NCI-H524 (cell line): ENCODE measurements at places on chromosomes 2 and 18.

- no peak for DNase-seq
These were observed 35.6 kb downstream of the BMP10 start for GRCh38 chr2:68835621-68836020.

DNA sequence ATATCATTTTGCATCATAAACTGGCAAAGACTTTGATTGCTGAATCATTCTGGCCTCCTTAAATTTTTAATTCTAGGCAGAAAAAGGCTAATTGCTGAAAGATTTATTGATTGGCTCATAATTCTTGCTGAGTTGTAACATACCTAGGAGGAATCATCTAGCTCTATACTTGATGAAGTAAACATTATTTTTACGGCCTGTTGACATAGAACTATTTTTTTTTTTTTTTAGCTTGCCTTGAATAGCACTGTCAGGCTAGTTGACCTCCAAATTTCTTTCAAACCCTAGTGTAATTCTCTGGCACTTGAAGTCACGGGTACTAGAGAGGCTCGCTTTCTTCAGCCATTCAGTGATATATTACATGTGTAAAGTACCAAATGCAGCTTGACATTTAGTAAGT lies 2.8 kb downstream of the SERPINB12 start:
- no peak for DNase-seq

- DNase-seq = no peak
These were observed 102.9 kb upstream of the TGFA start for GRCh38 chr2:70656421-70657010.

DNA sequence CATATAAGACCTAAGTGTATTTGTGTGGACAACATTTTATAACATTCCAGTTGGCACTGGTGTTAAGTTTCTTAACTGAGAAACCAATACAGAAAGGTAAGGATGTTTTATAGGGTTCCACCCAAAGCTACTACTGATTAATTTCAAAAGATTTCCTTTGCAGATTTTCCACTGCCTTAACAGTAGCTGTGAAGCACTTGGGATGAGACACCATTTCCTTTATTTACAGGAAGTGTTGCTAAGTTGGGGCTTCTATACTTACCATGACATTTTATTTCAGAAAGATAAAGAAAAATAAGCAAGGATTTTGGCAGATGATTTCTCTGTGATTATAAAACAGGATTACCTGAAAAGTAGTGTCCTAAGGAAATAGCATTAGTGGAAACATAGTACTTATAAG lies 234.3 kb downstream of the CALCRL start:
- no peak for DNase-seq

DNA sequence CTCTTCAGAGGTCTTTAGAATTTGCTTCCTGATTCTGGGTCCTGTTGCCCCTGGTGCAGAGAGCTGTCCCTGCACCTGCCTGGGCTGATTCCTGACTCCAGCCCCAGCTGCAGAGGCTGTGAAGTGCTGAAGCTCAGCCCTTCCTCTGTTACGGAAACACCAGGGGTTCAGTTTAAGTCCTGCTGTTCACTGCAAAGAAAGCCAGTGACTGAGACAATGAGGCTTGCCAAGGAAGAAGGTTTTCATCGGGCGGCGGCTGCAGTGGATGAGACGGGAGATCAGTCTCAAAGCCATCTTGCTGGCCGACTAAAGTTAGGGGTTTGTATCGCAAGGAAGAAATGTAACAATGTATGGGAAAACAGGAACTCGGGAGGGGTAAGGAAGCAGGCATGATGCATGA lies 142.4 kb upstream of the ZNF236 start:
- DNase-seq = no peak

GRCh38 chr2:65300761-65301711 lies 73.4 kb downstream of the ACTR2 start:
- DNase-seq = no peak

- DNase-seq = no peak
These were observed 141.0 kb upstream of the EPC2 start for GRCh38 chr2:148503516-148503915.

DNA sequence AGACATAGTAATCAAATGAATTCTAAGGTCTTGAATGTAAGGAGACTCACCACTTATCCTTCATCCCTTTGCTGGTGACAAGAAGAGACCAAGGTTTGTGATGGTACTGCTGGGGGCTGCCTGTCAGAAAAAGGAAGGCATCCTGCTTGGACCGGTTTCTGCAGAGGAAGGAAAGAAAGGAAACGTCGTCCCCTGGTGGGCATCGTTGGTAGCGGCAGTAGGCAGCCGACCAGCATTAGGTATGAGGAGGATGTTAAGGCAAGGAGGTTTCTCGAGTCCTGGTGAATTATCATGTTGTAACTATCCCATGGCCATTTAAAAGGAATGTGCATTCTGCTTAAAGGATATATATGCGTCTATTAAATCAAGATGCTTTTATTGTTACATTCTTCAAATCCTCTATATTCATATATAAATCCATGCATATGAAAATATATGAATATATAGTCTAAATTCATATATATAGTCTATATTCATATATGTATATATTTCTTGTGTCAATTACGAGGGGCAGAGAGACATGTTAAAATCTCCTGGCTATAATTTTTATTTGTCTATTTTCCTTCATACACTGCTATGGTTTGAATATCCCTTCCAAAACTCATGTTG lies 94.4 kb upstream of the TGFA start:
- DNase-seq = peak; percentile 71

- DNase-seq = no peak
These were observed 41.2 kb upstream of the HS6ST1 start for GRCh38 chr2:128359841-128360240.

- DNase-seq = no peak
These were observed 204.0 kb upstream of the ID2 start for GRCh38 chr2:8477552-8478470.

DNA sequence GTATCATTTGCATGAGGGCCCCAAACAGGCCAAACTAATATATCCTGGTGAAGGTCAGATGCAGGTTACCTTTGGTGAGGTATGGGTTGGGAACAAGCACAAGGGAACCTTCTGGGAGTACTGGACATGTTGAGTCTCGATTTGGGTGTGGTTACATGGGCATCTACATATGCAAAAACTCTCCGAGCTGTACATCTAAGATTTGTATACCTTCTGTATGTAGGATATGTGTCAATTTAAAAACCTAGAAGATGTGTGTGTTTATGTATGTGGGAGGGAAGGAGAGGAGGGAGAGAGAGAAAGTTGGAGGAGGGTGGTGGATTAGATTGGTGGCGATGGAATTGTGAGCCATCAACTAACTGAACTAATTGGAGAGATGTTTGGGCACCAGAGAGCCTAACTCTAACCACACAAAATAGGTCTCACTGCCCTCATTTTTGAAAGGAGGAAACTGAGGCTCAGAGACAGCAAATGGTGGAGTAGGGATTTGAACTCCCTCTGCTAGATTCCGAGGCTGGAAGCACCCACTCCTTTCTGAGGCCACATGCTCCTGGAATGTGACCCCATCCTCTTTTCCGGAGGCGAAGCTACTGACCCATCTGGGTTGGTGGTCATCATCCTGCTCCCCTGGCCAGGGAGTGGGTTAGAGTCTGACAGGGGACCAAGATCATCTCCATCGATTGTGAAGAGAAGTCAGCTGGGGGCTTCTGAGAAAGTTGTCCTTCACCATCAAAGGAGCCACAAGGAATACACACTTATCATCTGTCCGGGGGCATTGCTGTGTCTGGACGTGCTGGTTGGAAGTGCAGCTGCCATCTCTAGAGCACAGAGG lies 107.3 kb upstream of the MYCN start:
- no peak for DNase-seq

- DNase-seq = no peak
These were observed 2.1 kb downstream of the NDC80 start for GRCh38 chr18:2573408-2573807.

DNA sequence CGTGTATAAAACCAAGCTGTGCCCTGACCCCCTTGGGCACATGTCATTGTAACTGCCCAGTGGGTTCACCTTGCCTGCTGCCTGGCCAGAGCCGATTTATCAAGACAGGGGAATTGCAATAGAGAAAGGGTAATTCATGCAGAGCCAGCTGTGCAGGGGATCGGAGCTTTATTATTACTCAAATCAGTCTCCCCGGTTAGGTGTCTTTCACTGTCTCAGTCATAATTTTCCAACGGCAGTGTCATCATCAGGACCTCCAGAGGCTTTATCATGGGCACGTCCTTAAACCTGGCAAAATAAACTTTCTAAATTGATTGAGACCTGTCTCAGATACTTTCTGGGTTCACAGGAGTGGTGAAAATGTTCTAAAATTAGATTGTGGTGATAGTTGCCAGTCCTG lies 29.6 kb upstream of the PGAP1 start:
- no peak for DNase-seq

DNA sequence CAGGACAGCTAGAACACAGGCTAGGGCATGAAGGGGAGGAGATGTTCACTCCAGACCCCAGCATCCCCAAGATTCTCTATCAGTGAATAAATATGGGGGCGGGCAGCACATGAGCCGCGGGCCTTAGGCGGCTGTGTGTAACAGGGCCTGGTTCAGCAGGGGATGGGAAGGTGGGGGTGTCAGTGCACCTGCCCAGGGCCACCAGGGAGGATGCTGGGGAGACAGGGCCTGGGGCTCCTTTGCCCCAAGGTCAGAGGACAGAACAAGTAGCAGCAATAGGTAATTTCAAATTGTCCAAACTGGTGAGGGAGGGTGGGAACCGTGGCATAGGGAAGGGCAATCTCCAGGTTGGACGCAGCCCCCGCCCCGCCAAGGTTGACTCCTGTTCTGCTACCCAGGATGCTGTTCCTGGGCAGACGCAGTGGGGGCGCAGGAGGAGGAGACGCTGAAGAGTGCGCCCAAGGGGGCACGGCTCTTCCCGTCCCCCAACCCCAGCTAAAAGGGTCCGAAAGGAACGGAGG lies 16.2 kb downstream of the CYP26B1 start:
- DNase-seq = no peak

- no peak for DNase-seq
These were observed 77.6 kb downstream of the EDAR start for GRCh38 chr2:108911401-108911800.

DNA sequence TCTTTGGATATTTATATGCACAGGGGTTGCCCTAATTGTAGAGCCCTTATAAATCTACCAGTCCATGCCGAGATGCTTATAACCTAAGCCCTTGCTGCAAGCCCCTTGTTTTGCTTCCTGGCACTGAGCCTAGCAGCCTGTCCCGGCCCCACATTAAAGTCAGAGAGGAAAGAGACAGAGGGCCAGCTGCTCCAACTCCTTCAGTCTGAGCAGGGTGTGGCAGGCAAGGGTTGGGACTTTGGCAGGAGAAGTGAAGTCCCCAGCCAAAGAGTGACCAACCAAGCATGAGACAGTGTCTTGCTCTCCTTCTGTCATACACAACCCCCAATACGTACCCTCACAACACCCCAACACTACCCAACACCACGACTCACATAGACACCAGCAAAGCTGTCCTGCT lies 54.7 kb upstream of the FZD7 start:
- DNase-seq = peak; percentile 85
